Bladder microvascular endothelial cell (primary cell): ENCODE measurements at places on chromosomes 12 and 14. TPM values are rescaled to one million over a fixed set of nuclear protein-coding genes. Genes with fewer than 3 reads are reported as not detected.

ATF1 gene
- 19.9 and 28.6 TPM in 2 replicates for total RNA-seq

PRPH gene
- not detected in 2 replicates for total RNA-seq

STAB2 gene
- total RNA-seq, result 0.44 TPM in 1 of 2 replicates, not detected in the other

SERPINA3 gene
- total RNA-seq, result 0.16 and 0.19 TPM in 2 replicates

GALNT6 gene
- 19.9 and 49.5 TPM in 2 replicates for total RNA-seq

SLC17A8 gene
- total RNA-seq, result not detected in 2 replicates

TAOK3 gene
- total RNA-seq, result 12.3 and 29.5 TPM in 2 replicates

DHRS4L2 gene
- 11.6 and 15.7 TPM in 2 replicates for total RNA-seq

CABP1 gene
- 0.16 TPM in 1 of 2 replicates, not detected in the other for total RNA-seq

CMA1 gene
- total RNA-seq, result not detected in 2 replicates

GALNT16 gene
- total RNA-seq, result 0.13 TPM in 1 of 2 replicates, not detected in the other

ANO2 gene
- total RNA-seq, result 39.2 and 96.8 TPM in 2 replicates

MMP19 gene
- 0.49 and 1.4 TPM in 2 replicates for total RNA-seq

CLEC4D gene
- not detected in 2 replicates for total RNA-seq

ACOT4 gene
- total RNA-seq, result 0.49 and 0.76 TPM in 2 replicates

POTEM gene
- not detected in 2 replicates for total RNA-seq

ARHGAP9 gene
- total RNA-seq, result under 0.01 TPM in 1 of 2 replicates, not detected in the other

ZNF891 gene
- total RNA-seq, result 0.32 and 1.3 TPM in 2 replicates

REC8 gene
- total RNA-seq, result 2.3 and 2.5 TPM in 2 replicates

ATXN2 gene
- 15.4 and 40.9 TPM in 2 replicates for total RNA-seq

FNTB gene
- 5.0 and 10.5 TPM in 2 replicates for total RNA-seq

CELA1 gene
- not detected in 2 replicates for total RNA-seq

CLBA1 gene
- total RNA-seq, result 3.2 and 3.3 TPM in 2 replicates

RERGL gene
- not detected in 2 replicates for total RNA-seq

HOXC9 gene
- 0.16 and 0.94 TPM in 2 replicates for total RNA-seq

RAPGEF3 gene
- 39.3 and 67.5 TPM in 2 replicates for total RNA-seq

DLST gene
- total RNA-seq, result 46.1 and 73.6 TPM in 2 replicates

KLRC4 gene
- not detected in 2 replicates for total RNA-seq

ZC2HC1C gene
- 0.49 and 0.63 TPM in 2 replicates for total RNA-seq

TAS2R8 gene
- total RNA-seq, result not detected in 2 replicates

SYT1 gene
- total RNA-seq, result 3.6 and 28.8 TPM in 2 replicates

LPAR5 gene
- total RNA-seq, result not detected in 2 replicates

HAL gene
- total RNA-seq, result under 0.01 and 0.25 TPM in 2 replicates
